ENCODE measurements at places on chromosomes 6 and 20.

DNA sequence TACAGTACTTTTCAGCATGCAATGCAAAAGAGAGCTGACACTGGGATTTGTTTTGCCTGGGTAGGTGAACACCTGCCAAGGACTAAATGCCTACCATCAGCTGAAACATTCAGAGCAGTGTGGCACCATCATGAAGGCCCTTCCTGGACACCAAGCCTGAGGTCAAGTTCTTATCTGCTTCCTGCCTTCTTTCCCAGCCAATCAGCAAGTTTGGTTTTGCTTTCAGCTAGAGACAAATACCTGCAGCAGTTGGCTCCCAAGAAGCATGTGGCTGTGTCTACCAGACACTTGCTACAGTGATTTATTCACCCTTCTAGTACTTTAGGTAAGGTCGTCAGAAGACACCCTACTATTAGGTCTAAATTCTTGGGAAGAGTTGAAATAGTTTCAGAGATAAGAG lies 112.8 kb downstream of the TBX18 start:
- DNase-seq: no peak

- no peak for DNase-seq
Observed at GRCh38 chr20:3758566-3758965, 9.0 kb downstream of the ADISSP start.

DNA sequence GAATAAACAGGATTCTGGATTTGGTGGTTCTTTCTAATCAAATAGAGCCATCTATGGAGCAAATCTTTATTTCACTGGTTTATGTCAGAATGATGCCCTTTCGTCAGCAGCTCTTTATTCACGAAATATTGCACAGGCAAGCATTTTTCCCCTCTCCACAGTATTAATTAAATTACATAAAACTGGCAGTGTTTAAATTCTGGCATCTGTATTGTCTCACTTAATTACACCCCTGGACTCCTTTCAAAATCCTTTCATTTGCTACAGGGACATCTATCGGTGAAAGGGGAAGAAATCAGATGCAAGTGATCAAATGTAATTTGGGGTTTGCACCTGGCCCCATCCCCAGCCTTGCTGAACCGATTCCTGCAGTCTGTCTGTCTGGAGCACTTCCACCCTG lies 801.9 kb downstream of the QKI start:
- no peak for DNase-seq

DNA sequence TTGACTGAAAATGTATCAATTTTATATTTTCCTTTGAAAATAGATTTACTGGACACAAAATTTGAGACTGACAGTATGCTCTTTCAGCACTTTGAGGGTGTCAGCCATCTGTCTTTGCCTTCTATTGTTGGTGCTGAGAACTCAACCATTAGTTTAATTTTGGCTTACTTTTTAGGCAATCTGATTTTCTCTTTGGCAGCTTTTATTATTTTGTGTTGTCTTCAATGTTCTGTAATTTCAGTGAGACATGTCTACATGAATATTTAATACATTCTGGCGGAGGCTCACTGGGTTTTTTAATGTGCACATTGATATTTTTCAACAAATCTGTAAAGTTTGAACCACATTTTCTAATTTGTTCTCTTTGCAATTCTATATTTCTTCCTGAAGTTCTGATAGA lies 648.6 kb downstream of the C6orf118 start:
- DNase-seq: no peak

- no peak for DNase-seq
Observed at GRCh38 chr6:10485406-10485805, 35.7 kb upstream of the GCNT2 start.

- no peak for DNase-seq
Observed at GRCh38 chr20:52783769-52784168, 188.4 kb upstream of the TSHZ2 start.

- DNase-seq: no peak
Observed at GRCh38 chr20:59645761-59646171, 41.4 kb downstream of the PHACTR3 start.

DNA sequence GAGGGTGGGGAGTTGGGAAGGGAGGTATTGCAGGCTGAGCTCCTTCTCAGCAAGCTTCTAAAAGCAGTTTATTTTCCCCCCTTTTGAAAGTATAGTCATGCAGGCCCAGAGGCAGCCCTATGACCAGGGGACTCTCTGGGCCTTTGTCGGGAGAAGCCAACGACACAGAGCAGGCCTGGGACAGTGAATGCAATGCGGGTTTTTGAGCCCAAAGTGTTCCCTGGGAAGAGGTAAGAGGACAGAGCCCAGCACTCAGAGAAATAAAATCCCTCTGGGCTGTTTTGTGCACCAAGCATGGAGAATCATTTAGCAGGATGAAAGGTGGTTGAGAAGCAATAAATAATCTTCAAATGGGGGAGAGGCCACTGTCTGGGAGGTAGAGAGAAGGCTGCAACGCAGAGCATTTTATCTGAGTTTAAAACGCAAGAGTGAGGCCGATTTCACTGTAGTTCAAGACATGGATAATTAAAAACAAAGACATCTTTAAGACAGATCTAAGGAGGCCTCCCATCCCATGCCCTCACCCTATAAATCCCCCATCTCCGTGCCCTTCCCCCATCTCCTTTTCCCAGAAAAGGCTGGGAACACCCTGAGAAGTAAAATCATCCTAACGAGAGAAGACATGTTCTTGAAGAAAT lies 237.5 kb downstream of the CDC5L start:
- DNase-seq: no peak

GRCh38 chr6:139581485-139581865 lies 207.0 kb upstream of the CITED2 start:
- no peak for DNase-seq

DNA sequence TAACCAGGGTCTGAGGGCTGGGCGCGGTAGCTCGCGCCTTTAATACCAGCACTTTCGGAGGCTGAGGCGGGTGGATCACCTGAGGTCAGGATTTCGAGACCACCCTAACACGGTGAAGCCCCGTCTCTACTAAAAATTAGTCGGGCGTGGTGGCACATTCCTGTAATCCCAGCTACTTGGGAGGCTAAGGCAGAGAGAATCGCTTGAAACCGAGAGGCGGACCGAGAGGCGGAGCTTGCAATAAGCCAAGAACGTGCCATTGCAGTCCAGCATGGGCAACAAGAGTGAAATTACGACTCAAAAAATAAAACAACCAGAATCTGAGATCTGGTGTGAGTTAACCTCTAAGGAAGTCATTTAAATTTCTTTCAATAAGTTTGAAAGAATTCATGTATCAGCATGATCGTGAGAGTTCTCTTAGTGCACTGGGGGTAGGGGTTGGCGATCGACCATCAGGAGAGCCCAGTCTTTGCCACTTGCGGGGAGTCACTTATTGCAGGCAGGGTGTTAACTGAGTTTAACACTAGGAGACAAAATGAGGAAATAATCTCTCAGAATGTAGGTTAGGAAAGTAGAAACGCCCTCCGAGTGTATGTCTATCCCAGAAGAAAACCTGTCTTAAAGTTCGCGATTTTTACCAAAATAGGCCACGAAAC lies 206.5 kb upstream of the ZNF184 start:
- DNase-seq: no peak

- DNase-seq: no peak
Observed at GRCh38 chr6:120994573-120994967, 339.7 kb downstream of the TBC1D32 start.

GRCh38 chr6:32970413-32971241 lies 2.2 kb downstream of the BRD2 start:
- DNase-seq: peak; percentile 85

DNA sequence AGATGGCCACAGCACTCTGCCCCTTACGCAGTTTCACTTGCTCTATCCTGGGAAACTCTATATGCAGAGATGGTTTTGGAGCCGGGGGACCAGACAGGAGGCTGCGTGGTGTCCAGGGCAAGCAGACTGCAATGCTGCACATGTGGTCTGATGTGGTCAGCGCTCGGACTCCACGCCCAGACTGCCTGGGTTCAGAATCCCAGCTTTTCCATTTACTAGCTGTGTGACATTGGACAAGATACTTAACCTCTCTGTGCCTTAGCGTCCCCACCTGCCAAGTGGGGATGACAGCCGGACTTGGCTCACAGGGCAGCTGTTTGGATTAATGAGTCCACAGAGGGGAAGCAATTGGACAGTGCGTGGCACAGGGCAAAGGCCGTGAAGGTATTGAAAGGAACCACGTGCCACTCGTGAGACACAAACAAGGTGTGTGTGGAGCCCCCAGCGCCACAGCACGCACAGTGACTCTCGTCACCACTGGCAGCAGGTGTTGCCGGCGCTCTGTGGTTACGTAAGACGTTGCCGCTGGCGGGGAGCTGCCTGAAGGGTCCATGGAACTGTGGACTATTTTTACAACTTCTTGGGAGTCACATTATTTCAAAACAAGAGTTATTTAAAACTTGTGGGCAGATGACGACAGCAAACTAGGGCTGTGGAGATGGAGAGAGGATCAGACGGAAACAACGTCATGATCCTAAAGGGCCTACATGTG lies 201.4 kb downstream of the PREX1 start:
- DNase-seq: no peak

GRCh38 chr20:36261389-36262105 lies 25.3 kb downstream of the AAR2 start:
- no peak for DNase-seq

GRCh38 chr6:113671421-113671820 lies 185.7 kb upstream of the MARCKS start:
- DNase-seq: no peak

- no peak for DNase-seq
Observed at GRCh38 chr6:99369533-99369932, 20.1 kb upstream of the FAXC start.

GRCh38 chr20:22922987-22923386 lies 112.1 kb upstream of the SSTR4 start:
- DNase-seq: no peak

DNA sequence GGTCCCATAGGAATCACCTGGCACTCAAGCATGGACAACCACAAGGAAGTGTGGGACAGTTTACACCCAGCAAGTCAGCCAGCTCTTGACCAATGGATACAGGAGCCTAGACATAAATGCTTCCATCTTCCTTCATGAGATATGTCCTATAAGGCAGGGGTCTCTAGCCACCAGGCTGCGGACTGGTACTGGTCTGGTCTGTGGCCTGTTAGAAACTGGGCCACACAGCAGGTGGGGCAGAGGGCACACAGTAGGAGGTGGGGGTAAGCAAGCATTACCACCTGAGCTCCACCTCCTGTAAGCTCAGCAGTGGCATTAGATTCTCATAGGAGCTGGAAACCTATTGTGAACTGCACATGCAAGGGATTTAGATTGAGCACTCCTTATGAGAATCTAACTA lies 437.1 kb downstream of the CD109 start:
- no peak for DNase-seq

DNA sequence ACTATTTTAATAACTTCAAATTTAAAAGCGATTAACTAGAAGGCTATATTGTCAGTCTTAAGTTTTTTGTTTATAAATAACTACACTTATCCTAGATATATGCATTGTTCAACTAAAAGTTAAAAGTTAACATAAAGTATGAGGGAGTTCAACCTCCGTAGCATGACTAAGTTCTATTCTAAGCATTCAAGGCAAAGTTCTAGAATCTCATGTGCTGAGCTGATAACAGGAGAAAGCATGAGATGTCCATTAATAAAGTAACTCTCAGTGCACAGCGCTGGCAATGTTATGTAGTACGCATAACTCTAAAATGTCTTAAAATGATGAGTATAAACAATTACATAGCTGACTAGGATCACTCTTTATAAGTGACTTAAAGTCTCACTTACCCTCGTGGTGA lies 264.8 kb downstream of the RNGTT start:
- no peak for DNase-seq

DNA sequence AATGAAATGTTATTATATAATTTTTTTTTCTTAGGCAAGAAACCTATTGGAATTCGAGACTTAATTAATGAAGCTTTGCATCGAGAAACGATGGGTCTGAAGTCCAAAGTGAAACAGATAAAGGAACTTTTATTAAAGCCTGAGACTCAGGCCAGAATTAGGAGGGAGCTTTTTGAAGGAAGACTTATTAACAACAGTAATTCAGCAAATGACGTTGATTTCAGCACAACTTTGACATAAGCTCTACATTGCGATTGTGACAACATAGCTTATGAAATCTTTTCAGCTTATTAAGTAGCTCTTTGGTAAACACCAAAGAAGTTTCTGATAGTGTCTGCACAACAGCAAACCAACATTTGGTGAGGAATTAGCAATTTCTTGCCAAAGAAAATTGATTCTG lies 147.1 kb downstream of the AKAP7 start:
- no peak for DNase-seq

DNA sequence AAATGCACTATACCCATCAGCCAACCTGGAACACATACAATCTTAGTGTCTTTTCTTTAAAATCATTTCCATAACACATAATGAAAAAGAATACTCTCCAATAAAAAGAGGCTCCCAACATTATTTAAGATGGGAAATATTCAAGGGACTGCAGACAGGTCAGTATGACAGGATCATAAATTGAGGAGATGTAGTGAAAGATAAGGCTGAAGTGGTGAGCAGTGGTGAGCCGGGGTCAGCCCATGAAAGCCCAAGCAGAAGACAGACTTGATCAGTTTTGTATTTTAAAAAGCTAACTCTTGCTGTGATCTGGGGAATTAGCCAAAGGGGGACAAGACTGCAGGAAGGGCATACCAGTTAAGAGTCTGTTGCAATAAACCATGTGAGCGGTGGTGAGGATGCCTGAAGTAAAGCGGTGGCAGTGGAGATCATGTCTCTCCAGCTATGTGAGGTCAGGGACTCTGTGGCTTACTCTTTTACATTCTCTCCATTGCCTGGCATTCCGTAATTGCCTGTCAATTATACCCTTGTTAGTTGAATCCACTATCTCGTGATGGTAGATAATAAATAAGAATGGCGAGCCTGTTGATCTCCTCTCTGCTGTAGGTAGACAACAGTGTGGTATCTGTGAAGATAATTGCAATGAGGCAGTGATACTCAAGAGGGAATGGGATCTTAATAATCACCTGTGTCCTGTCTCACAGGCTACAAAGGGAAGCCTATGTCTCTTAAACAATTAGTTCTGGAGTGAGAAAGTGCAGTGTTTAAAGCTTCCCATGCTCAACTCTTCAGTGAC lies 97.4 kb downstream of the FILIP1 start:
- no peak for DNase-seq

DNA sequence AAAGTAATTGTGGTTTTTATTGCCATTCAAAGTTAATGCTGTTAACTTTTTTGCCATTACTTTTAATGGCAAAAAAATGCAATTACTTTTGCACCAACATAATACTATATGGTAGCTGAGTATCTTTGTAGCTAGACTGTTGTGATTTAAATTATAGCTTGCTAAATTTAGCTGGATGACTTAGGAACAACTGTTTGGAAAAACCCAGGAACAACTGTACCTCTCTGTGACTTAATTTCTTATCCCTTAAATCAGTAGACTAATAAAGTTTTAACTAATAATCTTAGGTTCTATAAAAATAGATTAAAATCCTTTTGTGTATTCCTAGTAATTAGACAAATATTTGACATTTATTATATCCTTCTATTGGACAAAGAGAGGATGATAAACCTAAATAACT lies 268.2 kb downstream of the TENT5A start:
- DNase-seq: no peak

DNA sequence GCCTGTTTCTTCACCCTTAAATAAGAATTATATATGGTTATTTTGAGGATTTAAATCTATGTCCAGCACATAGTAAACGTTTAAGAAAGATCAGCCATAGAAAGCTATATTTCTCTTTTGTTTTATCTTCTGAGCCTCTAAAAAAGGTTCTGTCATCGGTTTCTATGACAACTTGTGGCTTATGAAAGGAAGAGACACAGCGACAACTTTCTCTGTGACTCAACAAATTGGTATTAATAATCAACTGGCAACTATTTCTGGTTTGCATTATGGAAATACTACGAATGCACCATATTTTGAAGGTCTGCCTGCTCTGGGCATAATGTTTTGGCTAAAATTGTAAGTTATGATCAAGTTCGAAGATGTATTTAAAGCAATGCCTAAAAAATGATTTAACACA lies 751.0 kb downstream of the CD109 start:
- no peak for DNase-seq

GRCh38 chr6:98530732-98531131 lies 303.6 kb upstream of the POU3F2 start:
- no peak for DNase-seq
